ENCODE measurements at places on chromosomes 12 and 14.

GRCh38 chr12:79933532-79934264, 1.2 kb downstream of the PPP1R12A start:
- peak; percentile 1 for DNase-seq

GRCh38 chr12:57101892-57102695, 9.1 kb downstream of the STAT6 start:
- no peak for DNase-seq

GRCh38 chr12:62717643-62718042, 217.3 kb downstream of the PPM1H start:
- DNase-seq = no peak

GRCh38 chr12:108043286-108043685, 85.8 kb upstream of the WSCD2 start:
- no peak for DNase-seq

- no peak for DNase-seq
Measured at GRCh38 chr14:64191756-64192155, 102.4 kb downstream of the ESR2 start.

- peak; percentile 71 for DNase-seq
Measured at GRCh38 chr14:73771848-73772638, 57.9 kb upstream of the PNMA1 start.

GRCh38 chr12:23750923-23751322, 198.5 kb downstream of the SOX5 start:
- no peak for DNase-seq

DNA sequence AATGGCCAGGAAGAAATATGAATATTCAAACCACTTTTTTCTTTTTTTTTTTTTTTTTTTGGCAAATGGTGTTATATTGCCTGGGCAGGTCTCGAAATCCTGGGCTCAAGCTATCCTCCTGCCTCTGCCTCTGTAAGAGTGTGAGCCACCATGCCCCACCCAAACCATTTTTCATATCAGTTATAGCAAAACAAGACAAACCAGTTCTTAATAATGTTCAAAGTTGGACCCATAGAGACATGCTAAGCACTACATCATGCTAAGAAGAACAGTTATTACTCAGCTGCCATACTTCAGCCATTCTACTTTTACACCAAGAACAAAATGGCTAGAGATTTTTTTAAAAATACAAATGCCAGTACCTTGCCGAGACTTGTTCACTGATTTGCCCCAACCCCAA, 25.5 kb downstream of the EIF2S1 start:
- DNase-seq = no peak

GRCh38 chr12:94900496-94900895, 103.0 kb downstream of the NDUFA12 start:
- DNase-seq = no peak

DNA sequence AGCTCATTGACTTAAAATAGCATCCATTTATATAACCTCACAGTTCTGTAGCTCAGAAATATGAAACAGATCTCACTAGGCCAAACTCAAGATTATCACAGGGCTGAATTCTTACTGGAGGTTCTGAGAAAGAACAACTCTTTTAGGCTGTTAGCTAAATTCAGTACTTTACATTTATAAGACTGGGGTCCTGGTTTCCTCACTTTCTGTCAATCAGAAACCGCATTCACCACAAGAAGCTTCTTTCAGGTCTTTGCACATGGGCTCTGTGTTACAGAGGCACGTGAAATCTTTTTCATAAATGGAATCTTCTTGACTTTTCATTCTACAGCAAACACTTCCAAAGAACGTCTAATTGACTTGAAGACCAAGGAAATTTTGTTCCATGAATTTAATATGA, 876.3 kb upstream of the FOXG1 start:
- DNase-seq = no peak

DNA sequence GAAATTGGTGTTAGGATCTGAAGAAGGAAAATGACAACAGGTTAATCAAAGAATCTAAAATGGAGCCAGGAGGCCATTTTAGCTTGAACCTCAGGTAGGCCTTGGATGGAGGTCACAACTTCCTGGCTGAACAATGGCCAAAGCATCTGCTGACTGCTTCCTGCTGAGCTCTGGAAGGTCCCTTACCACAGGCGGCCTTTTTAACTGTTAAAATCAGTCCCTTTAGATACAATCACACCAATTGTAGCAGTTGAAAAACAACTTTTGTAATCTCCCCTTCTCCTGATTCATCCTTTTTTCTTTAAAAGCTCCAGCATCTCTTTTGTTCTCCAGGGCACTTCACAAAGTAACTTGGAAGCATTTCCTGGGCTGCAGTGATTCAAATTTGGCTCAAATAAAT, 388.8 kb downstream of the PDZRN4 start:
- DNase-seq = no peak

GRCh38 chr12:6307529-6307928, 3.0 kb upstream of the PLEKHG6 start:
- no peak for DNase-seq
